ENCODE measurements at places on chromosomes 7 and 10.

- peak; percentile 57 for DNase-seq
Observed at GRCh38 chr7:151125470-151125845, 39.2 kb downstream of the AGAP3 start.

- no peak for DNase-seq
Observed at GRCh38 chr7:76202666-76203030, 952 bp downstream of the SRRM3 start.

DNA sequence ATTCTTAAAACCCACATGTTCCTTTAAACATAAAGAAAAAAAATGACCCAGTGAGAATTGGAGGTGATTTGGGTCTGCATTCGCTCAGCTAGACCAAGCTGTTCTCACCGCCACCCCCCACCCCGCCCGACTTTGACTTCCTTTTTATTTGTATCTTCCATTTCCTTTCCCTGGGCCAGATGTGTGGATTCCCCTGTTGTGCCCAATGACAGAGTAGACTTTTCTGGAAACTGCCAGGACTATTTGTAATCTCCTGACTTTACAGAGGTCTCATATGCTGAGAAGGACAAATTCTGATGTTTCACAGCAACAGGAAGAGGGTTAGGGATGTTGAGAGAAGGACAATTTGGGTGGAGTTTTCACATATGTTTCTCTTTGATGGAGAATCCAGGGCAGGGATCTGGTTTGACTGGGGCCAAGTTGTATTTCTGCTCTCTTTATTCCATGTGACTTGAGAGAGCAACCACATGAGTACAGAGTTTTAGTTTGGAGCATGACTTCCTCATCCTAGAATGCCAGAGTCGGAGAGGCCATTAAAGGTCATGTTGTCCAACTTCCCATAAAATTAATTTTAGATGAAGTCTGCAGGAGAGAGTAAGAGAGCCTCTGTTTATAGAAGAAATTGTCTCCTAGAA, 1023.2 kb downstream of the LRMDA start:
- DNase-seq = no peak

GRCh38 chr7:85529831-85530230, 343.0 kb upstream of the SEMA3D start:
- DNase-seq = no peak

- DNase-seq = no peak
Observed at GRCh38 chr10:11961771-11962170, 80.8 kb downstream of the UPF2 start.

DNA sequence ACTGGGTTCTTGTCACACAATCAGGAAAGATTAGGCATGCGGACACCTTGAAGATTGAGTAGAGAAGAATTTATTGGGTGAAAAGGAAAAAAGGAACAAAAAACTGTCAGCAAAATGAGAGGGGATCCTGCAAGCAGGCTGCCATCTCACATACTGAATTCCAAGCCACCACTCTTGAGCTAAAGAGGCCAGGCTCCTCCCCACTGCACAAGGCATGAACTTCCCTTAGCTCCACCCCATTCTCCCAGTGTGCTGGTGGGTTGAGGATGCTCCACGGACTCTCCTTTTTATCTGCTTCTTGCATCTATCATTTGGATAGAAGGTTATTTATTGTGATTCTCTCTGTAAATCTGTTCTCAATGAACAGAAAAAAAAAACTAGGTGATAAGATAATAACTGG, 79.6 kb downstream of the ANKRD7 start:
- no peak for DNase-seq

DNA sequence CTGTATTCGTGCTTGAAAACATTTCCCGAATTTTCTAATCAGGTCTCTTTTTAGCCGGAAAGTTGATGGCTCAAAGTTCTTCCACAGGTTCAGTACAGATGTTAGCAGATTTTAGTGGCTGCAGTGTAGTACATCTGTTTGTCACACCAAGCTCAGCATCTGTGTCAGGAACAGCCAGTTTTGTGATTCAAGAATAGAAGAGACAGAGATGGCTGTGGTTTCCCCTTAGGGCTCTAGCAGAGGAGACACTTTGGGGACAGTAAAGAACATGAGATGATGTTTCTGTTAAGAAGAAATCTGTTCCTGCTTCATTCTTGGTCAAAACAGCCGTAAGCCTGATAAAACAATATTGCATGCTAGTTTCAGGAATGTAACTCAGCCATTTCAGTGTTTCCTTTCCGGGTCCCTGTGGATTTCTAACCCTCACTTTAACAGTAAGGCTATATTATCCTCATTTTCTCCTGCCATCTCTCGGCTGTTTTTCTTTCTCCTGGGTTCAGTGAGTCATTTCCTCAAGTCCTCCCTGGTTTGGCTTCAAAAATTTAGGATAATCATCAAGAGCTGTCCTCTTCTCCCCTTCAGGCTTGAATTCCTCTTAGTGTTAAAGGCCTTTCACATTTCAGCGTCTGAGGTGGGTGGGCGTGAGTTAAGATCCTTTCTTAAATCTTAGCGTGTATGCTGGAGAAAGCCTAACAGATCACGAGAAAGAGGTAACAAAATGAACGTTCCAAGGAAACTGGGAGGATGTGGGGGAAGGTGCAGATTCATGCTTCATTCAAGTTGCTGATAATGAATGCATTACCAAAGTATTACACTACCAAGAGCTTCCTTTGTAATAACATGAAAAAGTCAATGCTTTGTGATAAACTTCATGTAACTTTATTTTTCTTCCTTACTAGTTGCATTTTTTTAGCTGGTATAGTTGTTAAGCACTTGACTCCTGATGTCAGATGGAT, 37.1 kb upstream of the BICC1 start:
- no peak for DNase-seq

DNA sequence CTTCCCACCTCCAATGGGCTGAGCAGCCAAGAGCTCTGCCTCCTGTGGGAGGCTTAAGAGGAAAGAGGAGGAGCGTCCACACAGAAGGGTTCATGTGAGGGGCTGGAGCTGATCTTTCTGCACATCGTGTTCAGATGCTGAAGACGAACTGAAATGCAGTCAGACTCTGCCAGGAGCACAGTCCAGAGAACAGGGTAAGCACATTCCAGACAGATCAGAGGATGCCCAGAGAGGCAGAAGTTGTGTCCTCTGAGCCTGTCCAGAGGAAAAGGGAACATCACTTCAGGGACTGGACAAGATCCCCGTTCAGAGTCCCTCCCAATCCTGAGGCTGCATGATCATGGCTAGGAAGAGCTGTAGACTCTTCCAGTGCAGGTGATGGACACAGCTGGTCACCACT, 72.9 kb downstream of the ITIH5 start:
- no peak for DNase-seq

DNA sequence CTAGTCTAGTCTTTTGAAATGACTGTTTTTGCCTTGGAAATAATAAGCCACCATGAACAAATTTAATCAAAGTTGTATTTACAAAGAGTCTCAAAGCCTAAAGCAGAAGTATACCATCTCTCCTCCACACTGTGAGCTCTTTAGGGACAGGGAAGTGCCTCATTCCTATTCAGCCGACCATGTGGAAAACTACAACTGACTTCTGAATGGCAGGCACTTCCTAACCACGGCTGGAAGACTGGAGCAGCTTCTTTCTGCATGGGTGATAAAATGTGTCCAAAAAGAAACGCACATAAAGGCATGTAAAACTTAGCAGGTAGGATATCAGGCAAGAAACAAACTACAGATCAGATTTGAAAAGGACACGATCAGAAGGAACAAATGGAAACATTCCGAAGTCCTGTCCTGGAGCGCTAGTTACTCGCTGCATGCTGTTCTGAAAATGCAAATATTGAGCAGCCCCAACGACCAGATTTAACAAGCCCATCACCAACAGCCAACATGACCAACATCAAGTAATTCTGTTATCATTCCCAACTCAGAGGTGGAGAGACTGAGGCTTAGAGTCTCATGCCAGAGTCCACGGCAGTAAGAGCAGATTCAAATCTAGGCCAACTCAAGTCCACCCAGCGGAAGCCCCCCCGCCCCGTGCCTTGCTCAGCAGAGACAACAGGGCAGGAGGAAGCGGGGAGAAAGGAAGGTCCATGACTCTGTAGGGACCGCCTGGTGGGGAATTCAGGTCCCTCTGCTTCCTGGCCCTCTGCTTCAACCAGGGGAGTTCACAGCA, 26.5 kb downstream of the CTBP2 start:
- no peak for DNase-seq

- no peak for DNase-seq
Observed at GRCh38 chr7:99090771-99091542, 53.0 kb downstream of the SMURF1 start.

DNA sequence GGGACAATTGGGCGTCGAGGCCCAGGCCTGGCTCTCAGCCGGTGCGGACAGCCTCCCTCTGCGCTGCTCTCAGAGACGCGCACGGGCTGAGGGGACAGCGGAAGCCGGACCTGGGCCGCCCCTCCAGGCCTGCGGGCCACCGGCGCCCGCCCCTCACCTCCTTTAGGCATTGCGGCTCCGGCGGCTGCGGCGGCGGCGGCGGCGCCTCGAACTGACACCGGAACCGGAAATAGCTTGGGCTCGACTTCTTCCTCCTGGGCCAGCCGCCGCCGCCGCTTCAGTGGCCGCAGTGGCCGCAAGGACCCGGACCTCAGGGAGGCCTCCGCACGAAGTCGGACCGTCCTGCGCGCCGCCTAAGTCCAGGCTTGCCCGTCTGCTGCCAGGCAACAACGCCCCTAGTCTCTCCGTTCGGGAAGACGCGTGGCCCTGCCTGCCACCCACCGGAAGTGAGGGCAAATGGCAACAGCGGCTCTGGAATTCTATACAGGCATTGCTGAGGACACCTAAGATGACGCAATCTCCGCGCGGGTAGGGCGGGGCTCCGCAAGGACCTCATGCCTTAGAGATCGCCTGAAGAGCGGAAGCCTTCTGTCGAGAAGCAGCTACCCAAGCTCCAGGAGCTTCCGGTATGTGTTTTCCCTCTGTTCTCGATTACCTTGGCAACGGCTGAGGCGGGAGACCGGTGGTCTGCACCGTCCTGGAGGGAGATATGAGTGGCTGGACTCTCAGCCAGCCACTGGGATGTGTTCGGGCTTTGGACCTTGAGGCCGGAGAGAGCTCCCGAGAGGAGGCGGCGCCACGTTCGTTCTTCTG, at the start of the genes BUD31 and PDAP1:
TSS of gene BUD31 (plus strand) at position 591 of the 813 bp plus-strand sequence. CDS start 2,124 bp downstream, outside the sequence.
TSS of gene PDAP1 (minus strand) at position 219 of the 813 bp plus-strand sequence. CDS start at position 170, 49 bp downstream.
- peak; percentile 87 for DNase-seq

- DNase-seq = peak; percentile 25
Observed at GRCh38 chr7:35624299-35625186, 70.4 kb downstream of the HERPUD2 start.

DNA sequence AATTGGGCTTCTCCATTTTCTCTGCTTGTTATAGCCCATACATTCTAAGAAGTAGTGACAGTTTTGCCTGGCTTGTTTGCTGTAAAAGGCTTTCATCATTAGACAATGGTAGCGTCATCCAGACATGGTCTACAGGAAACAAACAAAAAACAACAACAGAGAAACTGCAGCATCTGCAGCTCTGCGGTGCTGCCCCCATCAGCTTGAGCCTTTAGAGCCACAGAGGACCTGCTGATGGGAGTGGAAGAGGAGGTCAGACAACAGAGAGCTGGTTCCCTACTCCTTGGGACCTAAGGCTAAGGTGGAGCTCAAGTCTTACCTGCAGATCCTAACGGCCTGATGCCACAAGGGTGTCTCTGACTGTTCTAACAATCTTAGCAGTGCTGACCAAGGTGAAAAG, 3.1 kb downstream of the INA start:
- no peak for DNase-seq

GRCh38 chr7:86931439-86931838, 128.0 kb downstream of the ELAPOR2 start:
- no peak for DNase-seq

- DNase-seq = no peak
Observed at GRCh38 chr10:7889947-7890542, 71.7 kb downstream of the TAF3 start.

DNA sequence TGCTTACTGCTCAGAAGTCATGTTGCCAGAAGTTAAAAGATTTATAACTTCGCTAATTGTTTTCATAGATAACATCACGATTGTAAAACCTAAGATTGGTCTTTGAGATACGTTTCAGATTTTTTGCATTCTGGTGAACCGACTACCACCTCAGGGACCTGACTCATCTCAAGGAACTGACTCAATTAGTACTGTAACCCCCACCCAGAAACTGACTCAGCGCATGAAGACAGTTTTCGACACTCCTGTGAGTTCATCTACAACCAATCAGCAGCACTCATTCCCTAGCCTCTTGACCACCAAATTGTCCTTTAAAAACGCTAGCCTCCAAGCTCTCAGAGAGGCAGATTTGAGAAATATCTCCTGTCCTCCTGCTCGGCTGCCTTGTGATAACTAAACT, 72.3 kb downstream of the ELMO1 start:
- DNase-seq = no peak

- DNase-seq = no peak
Observed at GRCh38 chr7:29035044-29035740, 77.1 kb upstream of the TRIL start.

DNA sequence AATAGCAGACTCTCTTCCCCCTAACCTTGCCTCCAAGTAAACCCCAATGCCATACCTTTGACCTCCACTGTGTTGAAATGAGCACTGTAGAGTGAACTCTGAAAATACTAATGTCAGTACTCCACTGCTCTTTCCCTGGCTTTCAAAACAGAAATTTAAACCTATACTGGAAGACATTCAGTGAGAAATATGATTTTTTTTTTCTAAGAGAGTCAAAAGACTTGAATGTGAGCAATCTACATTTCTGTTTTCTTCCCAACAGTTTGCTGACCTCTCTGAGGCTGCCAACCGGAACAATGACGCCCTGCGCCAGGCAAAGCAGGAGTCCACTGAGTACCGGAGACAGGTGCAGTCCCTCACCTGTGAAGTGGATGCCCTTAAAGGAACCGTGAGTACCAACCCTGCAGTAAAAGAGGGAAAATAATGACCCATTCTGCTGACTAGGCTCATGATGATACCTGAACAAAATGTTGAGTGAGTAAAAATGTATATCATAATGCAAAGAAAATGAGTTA, 6.4 kb downstream of the VIM start:
- no peak for DNase-seq

GRCh38 chr7:155380221-155380861, 77.6 kb upstream of the EN2 start:
- peak; percentile 67 for DNase-seq

- no peak for DNase-seq
Observed at GRCh38 chr7:115689941-115690340, 340.6 kb downstream of the TFEC start.

GRCh38 chr10:42367532-42368230, 270.7 kb downstream of the ZNF33B start:
- DNase-seq = peak; percentile 14

DNA sequence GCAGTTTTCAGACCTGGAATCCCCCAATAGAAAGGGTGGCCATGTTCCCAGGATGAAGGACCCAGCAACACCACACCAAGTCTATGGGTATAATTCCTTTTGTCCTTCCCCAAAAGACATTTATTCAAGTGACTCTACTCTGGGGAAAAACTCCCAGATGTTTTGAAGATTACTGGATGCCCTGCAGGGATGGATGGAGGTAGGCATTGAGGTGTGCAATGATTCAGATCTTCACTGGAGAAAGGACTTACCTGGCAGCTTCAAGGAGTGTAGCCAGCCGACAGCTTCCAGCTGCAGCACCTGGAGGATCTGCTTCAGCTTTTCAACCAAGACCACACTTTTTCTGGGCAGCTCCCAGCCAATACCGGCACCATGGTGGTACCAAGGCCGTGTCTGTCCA, 172.0 kb downstream of the BAMBI start:
- DNase-seq = no peak

- no peak for DNase-seq
Observed at GRCh38 chr7:134962270-134962780, 24.0 kb upstream of the AGBL3 start.
